Stimulated activated CD8-positive, alpha-beta memory T cell treated with anti-CD3 and anti-CD28 coated beads, Interleukin-4, amount 100 ng/mL, for 1 hour (primary cell): ENCODE measurements at places on chromosomes 7 and 10.

GRCh38 chr7:122588621-122589020 is 110.3 kb downstream of the RNF133 start:
- DNase-seq = no peak

- DNase-seq = no peak
These were observed 438.0 kb downstream of the ETV1 start for GRCh38 chr7:13551503-13551902.

DNA sequence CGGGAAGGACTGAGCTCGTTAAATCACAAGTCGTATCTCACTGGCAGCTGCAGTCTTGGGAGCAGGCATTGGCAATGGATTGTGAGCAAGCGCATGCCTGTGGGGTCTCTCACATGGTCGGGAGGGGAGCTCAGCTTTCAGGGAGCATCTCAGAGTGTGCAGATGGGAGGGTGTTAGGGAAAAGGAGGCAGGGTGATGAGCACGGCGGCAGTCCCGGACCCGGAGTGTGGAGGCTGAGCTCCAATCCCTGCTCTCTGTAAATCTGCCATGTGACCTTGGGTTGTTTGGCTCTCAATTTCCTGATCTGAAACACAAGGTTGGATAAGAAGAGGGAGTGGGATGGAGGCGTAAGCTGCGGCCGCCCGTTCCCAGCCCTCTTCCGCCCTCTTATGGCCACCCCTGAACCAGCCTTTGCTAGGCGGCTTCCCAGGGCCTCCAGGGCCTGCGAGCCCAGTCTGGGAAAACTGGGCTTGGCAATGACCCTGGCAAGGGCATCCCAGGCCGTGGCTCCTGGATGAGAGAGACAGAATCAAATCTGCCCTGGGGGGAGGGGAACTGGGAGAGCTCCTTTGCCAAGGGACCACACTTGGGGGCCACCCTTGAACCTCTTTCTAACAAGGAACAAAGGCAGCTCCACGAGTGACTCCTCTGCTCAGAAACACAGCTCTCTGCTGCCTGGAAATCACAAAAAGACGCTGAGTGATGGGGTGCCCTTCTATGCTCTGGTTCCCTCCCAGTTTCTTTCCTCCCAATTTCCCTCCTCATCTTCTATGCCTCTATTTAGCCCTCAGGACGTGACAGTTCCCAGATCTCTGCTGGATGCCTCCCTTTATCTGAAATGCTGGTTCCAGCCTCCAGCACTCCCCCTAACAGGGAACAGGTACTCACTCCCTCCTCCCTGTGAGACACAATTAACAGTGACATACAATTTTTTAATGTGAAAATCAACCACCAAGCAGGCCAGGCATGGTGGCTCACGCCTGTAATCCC is 41.7 kb upstream of the LOXL4 start:
- no peak for DNase-seq

- DNase-seq = no peak
These were observed 48.0 kb downstream of the MALRD1 start for GRCh38 chr10:19096501-19097073.

- DNase-seq = no peak
These were observed 94.6 kb upstream of the MACROH2A2 start for GRCh38 chr10:69957886-69958555.

DNA sequence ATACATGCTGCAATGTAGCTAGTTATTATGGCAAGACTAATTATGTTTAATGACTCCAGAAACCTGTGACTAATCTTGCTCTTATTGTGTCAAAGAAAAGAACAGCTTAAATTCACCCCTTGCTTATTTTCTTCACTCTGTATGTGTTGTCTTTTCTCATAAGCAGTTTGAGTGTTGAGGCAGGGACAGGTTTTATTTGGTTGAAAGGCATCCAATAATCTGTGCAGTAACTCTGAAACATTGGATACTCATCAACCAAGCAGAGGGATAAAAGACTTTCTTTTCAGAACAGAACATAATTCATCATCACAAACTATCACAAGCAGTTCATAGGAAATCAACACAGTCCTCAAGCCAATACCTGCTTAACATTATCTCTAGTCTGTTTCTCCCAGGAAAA is 797.6 kb upstream of the MBL2 start:
- DNase-seq = no peak

- DNase-seq = no peak
These were observed 26.0 kb downstream of the RNF32 start for GRCh38 chr7:156666368-156667109.

GRCh38 chr10:52459097-52459496 is 145.0 kb downstream of the DKK1 start:
- DNase-seq = no peak

GRCh38 chr10:123786896-123787295 is 104.7 kb downstream of the CPXM2 start:
- no peak for DNase-seq

DNA sequence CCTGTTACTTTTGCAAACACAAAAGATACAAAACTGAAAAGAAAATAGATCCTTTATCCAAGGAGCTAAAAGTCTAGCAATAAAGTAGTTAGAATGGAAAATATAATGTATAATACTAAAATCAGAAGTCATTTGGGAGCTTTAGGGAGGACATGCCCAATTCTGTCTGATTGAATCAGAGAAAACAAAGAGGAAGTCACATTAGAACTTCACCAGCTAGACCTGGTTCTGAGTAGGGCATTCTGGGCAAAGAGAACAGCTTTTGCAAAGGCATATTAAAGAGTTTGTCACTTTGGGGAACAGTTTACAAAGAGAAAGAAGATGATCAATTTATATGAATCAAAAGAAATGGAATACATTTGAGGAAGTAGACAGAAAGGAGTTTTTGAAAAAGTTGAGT is 107.0 kb upstream of the PRSS1 start:
- no peak for DNase-seq

GRCh38 chr10:13717936-13718772 is 131.4 kb downstream of the PRPF18 start:
- DNase-seq = no peak

- DNase-seq = no peak
These were observed 15.3 kb downstream of the SFRP4 start for GRCh38 chr7:37901236-37901827.

DNA sequence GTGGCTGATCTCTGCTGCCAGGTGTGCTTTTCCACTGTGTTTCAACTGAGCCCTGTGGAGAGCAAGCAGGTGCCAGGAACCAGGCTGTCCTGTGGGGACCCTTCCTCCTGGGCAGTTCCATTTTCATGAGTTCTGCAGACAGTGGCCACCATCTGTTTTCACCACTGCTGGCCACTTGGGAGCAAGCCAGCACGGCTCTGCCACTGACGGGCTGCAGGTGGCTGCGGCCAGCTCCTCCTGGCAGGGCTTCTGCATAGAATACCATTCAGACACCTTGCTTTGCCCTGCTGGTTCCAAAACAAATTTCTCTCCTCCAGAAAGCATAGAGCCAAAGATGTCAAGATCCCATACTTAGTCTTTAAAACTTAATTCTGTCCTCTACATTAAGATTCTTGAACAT is 48.3 kb downstream of the LANCL2 start:
- DNase-seq = no peak

DNA sequence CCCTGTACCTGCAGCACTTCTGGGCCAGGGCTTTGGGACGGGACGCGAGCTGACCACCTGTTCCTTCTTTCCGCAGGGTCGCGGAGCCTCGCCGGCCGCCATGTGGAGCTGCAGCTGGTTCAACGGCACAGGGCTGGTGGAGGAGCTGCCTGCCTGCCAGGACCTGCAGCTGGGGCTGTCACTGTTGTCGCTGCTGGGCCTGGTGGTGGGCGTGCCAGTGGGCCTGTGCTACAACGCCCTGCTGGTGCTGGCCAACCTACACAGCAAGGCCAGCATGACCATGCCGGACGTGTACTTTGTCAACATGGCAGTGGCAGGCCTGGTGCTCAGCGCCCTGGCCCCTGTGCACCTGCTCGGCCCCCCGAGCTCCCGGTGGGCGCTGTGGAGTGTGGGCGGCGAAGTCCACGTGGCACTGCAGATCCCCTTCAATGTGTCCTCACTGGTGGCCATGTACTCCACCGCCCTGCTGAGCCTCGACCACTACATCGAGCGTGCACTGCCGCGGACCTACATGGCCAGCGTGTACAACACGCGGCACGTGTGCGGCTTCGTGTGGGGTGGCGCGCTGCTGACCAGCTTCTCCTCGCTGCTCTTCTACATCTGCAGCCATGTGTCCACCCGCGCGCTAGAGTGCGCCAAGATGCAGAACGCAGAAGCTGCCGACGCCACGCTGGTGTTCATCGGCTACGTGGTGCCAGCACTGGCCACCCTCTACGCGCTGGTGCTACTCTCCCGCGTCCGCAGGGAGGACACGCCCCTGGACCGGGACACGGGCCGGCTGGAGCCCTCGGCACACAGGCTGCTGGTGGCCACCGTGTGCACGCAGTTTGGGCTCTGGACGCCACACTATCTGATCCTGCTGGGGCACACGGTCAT is 13.3 kb downstream of the GPR146 start:
- DNase-seq = no peak

DNA sequence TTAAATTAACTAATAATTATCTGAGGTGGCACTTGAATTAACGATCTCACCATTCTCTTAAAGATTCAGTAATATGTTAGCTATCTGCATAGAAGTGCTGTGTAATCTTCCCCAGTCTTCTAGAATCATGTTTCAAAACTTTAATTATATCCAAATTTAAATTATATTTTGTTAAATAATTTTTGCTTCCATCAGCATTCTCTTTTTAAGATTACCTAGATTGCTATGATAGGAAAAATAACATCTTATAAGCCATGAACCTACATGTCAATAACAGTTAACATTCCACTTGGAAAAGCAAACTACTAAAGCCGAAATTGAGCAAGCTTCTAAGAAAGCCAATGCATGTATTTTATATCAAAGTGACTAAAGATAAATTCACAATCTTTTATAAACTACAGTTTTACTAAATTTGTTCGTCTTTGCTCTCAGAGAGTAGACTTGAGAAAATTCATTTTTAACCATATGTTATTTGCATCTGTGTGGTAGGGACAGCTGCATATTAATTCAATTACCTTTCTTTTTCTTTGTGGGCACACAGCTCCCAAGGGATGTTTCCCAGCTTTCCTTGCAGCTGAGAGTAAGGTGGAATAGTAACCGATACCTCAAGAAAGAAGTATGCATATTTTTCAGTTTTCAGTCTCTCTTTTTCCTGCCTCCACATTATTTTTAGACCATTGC is 105.4 kb upstream of the ABCB5 start:
- no peak for DNase-seq

- no peak for DNase-seq
These were observed 39.0 kb downstream of the AP5Z1 start for GRCh38 chr7:4814433-4814832.

DNA sequence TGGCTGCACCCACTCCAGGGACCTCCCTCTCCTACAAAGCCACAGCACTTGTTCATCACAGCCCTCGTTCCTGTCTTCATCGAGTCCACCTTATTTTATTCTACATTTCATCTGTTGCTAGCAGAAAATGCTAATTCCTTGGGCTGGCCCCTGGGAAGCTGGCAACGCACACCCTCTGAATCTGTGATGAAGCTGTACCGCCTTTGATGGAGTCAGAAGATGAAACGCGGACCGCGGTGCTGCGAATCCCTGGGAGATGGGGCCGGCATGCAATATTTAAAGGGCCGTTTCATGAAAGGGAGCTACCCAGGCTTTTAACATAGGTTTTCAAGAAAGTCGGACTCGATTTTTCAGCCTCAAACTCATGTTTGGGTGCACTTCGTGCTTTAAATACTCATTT is 88.5 kb downstream of the NPTX2 start:
- no peak for DNase-seq

- no peak for DNase-seq
These were observed 146.7 kb upstream of the KLF14 start for GRCh38 chr7:130880668-130881067.

GRCh38 chr10:666237-667012 is 23.0 kb downstream of the DIP2C start:
- no peak for DNase-seq

DNA sequence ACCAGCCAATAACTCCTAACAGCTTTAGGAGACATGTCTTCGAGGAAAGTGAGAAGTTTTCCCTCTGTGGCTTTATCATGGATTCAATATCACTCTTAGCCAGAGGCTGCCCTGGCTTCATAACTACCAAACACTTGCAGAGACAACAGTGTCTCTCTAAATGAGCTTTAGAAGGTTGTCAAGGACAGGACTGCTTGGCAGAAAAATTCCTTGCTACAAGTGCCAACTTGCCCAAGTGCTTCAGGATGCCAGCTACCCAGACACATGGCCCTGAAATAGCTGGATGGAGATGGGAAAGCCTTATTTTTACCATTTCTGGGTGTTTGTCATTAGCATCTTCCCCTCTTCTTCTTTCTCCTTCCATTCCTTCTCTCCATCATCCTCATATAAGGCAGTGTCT is 137.1 kb upstream of the MDFIC start:
- DNase-seq = no peak

DNA sequence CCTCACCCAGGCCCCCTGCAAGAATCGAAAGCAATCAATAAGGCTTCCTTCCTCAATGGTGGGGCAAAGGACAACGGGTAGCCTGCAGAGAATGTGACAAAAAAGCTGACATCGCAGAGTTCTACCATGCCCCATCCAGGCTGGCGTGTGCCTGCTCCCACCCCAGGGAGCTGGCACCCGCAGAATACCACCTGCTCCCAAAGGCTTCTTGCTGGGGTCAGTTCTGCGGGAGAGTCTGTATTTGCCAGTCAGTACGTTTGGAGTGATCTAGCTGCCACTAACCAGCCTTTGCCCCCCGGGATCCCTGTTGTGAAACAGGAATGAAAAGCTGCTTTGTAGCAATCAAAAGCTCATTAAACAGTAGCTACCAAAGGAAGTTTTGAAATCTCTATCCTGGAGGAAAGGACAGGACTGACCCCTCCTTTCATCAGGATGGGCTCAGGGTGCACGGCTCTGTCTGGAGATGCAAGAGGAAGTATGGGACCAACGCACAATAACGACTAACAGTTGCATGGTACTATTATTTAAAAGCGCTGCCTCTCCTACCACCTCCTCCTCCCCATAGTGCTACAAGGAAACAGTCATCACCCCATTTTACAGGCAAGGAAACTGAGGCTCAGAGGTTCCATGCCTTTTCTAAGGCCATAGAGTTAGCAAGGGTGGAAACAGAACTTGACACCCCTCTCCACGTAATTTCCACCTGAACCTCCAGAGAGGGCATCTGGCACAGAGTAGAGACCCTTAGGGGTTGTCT is 67.0 kb downstream of the FGFR2 start:
- no peak for DNase-seq

DNA sequence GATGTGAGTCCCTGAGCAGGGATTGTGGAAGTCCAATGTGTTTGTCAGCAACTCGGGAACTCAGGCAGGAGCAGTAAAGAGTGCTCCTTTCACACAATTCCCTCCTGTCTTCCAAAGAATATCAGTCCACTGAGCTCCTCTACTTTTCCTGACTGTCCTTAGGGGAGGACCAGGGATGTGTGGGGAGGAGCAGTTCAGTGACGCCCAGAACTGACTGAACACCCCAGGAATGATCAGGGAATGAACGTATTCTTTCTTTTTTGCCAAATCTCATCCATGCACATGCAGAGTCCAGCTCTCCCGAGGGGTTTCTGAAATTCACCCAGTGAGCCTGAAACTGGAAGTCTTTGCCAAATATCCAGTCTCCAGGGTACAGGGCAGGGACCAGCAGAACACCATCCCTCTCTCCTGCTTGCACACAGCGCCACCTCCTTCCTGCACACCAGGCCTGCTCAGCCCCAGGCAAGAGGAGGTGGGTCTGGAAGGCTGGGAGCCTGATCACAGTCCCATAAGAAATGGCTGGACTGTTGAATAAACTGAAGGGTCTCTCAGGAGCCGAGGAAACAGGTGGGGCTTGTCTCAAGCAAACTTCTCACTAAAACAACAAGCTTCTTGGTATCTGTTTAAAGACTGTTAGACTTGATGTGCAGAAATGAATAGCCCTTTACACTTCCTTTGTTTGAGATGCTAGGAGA is 294.7 kb downstream of the C7orf25 start:
- DNase-seq = no peak
